Smooth muscle cell of the umbilical artery (primary cell): ENCODE measurements at places on chromosomes 7 and 10. TPM values are rescaled to one million over a fixed set of nuclear protein-coding genes. Genes with fewer than 3 reads are reported as not detected.

Gene VPS50
- 31.5 and 33.5 TPM in 2 replicates for total RNA-seq

Gene CD36
- total RNA-seq, result 1.2 TPM in 2 replicates

Gene CLDN3
- not detected in 2 replicates for total RNA-seq

Gene C10orf67
- total RNA-seq, result 0.18 TPM in 1 of 2 replicates, not detected in the other

Gene NANOS1
- 0.23 and 0.30 TPM in 2 replicates for total RNA-seq

Gene VCL
- total RNA-seq, result 265 and 404 TPM in 2 replicates

Gene TAS2R4
- total RNA-seq, result 1.2 and 1.4 TPM in 2 replicates

Gene ANXA8L1
- 2.9 and 4.5 TPM in 2 replicates for total RNA-seq

Gene GBX1
- not detected in 2 replicates for total RNA-seq
